ENCODE measurements at places on chromosomes 3 and 15.
A peak's percentile ranks its signal among the peaks of the same experiment; 100 is the strongest.

GRCh38 chr15:37131621-37132020, 31.3 kb upstream of the MEIS2 start:
- DNase-seq = no peak

GRCh38 chr3:109278546-109278945, 37.8 kb downstream of the DPPA2 start:
- DNase-seq = no peak

- DNase-seq = no peak
These were observed 26.1 kb downstream of the RASGRP1 start for GRCh38 chr15:38538328-38539007.

DNA sequence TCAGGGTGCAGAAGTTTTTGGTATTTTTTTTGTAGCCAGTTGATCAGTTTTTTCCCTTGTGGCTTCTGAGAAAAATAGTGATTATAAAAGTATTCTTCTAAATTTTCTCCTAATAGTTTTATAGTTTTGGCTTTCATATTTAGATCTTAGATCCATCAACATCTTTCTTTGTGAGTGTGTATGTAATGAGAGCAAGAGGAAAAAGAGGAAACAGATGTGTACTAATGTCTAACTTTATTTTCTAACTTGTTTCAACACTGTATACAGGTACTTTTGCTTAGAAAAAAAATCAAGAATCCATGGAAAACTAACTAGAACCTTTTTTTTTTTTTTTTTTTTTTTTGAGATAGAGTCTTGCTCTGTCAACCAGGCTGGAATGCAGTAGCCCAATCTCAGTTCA, 53.1 kb downstream of the ARRDC4 start:
- no peak for DNase-seq

DNA sequence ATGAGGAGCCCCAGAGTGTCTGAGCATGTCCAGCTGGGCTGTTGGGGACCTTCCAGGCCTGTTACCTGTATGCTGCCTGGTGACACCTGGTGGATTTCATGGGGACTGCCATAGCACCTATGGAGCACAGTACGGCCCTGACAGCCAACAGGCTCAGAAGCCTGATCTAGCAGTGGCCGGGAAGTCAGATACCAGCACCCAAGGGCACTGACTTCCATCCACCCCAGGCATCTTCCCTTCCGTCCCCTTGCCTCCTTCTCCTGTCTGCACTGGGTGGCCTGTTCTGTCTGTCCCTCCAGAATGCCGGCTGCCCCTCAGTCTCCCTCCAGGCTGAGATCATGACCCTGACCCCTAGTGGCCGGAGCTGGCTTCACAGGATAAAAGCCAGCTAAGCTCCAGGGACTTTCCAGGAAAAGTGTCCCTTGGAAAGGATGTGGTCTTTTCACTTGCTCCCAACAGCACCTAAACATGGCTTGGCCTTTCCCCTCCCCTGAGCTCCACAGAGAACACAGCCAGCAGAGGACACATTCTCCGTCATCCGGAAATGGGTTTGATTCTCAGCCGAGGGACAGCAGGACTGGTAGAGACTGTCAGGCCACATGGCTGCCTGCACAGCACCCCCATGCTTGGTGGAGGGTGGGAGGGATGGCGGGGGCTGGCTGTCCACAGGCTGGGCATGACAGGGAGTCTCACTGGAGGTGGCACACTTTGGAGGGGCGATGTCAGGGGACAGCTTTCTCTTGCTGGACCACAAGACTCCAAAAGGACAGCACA, 9.5 kb downstream of the RPS17 start:
- peak; percentile 51 for DNase-seq

DNA sequence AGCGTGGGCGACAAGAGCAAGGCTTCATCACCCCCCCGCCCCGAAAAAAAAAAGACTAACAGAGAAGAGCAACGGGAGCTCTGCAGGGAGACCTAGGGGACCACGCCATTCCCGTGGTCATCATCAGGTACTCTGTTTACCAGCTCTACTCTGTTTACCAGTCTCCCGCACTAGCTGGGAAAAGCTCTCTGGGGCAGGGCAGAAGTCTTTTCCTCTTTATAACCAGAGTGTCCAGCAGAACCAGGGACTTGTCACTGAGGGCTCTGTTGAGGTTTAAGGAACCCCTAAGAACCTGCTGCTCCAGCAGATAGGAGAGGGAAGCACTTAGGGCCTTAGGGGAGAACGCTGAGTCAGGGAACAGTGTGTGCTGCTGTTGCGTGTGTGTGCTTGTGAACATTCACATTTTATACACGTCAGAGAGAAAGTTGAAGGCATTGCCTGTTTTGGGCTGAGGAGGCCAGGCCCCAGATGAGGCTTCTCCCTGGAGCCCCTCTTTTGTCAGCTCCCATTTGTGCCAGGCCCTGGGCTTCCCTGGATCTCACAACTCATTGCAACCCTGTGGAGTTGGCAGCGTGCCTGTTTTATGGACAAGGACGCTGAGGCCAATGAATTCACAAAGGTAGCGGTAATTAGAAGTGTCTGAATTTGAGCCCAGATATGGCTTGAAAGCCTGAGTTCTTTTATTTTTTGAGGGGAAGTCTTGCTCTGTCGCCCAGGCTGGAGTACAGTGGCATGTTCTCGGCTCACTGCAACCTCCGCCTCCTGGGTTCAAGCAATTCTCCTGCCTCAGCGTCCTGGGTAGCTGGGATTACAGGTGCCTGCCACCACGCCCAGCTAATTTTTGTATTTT, 24.2 kb upstream of the ERICH6 start:
- DNase-seq = no peak

GRCh38 chr15:59299929-59300617, 72.6 kb downstream of the MYO1E start:
- peak; percentile 26 for DNase-seq
